MG63 (cell line): ENCODE measurements at places on chromosomes 12 and 14.

DNA sequence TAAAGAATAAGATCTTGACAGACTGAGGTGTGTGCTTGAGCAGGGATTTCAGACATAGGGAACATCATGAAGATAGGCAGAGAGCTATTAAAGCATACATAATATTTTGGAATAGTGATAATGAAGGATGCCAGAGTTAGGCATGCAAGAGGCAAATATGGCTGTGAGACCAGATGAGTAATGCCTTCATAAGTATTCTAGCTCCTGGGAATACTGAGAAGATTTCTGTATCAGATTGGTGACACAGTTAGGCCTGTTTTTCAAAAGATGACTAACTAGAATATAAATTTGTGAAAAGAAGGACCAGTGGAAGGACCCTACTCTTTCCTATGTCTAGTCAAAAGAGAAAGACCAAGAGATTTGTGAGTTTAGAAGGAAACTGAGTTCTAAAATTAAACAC is 108.8 kb downstream of the TXNDC16 start:
- DNase-seq: no peak

DNA sequence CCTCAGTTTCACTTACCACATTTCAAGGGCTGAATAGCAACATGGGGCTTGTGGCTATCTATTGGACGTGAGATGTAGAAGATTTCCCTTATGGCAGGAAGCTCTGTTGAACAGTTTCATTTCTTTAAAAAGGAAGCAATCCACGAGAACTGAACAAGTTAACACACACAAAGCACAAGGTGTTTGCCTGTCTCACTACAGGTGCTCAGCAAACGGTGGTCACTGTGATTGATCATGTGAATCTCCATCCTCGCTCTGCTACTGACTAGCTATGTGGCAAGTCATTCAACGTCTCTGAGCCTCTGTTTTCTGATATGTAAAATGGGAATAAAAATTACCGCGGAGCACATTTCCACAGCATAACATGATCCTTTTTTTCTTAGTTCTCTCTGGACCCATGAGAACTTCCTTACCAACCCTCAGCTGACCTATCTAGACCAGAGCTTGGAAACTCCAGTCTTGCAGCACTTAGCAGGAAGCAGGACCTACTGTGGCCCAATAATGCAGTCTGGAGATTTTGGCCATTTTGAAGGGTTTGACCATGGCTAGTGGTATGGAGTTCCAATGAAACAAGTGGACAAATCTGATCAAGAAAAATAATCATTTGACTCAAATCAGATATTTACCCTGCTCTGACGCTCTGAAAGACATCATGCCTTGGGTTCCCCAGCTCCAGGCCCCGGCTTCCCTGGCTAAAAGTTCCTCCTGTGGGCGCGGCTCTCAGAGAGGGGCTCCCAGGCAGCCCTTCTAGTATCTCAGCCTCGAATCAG is 278.8 kb downstream of the ZFP36L1 start:
- DNase-seq: no peak

DNA sequence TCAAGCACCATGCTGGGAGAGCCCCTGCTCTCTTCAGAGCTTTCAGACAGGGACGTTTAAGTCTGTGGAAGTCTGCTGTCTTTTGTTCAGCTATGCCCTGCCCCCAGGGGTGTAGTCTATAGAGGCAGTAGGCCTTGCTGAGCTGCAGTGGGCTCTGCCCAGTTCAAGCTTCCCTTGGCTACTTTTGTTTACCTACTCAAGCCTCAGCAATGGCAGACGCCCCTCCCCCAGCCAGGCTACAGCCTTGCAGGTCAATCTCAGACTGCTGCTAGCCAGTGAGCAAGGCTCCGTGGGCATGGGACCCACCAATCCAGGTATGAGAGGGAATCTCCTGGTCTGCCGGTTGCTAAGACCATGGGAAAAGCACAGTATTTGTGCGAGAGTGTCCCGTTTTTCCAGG is 37.4 kb upstream of the C12orf71 start:
- no peak for DNase-seq

- DNase-seq: peak; percentile 34
These were observed 818 bp upstream of the SUOX start for GRCh38 chr12:55996201-55996714.

DNA sequence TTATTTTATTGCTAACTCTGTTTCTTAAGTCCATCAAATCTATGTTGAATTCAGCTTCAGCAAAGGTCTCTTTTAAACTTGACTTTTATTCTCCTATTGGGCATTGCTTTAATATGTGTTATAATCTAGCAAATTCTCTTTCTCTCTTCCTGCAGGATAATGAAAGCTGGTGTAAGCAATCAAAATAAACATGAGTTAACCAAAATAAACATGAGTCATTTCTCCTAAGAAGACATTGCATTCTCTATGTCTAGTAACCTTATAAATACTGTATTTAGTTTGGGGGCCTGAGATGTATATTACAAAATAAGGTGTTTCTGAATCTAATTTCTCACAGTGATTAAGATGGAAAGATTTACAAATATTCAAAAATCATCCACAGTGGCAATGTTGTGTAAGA is 739.1 kb upstream of the ATXN7L3B start:
- no peak for DNase-seq

GRCh38 chr12:13165617-13166041 is 30.9 kb upstream of the EMP1 start:
- peak; percentile 86 for DNase-seq

DNA sequence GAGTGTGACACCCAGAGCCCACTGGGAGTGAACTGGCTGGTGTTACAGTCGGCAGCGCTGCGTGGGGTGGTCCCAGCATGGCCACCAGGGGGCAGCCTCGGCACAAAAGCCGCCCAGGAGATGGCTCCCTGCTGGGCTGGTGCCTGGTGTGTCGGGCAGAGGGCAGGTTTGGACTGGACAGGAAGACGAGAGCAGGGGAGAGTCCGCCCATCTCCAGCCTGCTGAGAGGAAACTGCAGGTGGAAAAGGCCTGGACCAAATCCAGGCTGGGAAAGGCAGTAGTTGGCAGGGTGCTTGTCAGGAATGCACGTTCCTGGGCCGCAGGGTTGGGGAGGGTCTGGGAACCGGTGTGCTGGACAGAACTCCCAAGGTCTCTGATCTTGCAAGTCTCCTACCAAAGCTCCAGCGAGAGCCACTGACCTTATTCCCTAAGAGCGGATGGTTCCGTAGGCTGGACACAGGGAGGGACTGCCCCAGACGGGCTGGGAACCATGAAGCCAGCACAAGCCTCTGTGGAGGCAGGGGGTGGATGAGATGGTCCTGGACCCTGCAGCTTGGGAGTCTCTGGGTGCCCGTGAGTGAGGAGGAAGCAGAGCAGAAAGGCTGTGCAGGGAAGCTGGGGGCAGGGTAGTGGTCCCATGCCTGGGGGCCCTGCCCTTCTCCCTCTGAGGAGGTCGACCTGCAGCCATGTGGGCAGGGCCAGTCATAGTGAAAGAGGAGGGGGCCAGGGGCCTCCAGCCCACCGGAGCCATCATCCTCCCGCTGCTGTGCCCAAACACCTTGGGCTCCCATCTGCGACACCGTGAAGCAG is 1.8 kb downstream of the AHNAK2 start:
- peak; percentile 67 for DNase-seq

DNA sequence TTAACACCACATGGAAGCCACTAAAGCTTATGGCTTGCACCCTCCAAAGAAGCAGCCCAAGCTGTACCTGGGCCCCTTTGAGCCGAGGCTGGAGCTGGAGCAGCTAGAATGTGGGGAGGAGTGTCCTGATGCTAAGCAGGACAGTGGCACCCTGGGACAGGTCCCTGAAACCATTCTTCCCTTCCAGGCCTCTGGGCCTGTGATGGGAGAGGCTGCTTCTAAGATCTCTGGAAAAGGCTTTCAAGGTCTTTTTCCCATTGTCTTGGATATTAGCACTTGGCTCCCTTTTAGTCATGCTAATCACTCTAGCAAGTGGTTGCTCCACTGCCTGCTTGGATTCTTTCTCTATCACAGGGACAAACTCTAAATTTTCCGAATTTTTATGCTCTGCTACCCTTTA is 40.9 kb downstream of the OSBPL8 start:
- DNase-seq: no peak
